ENCODE measurements at places on chromosomes 11 and 22.

GRCh38 chr11:121435551-121436511 is 16.3 kb upstream of the SORL1 start:
- no peak for DNase-seq

GRCh38 chr22:44604455-44604854 is 97.5 kb upstream of the PRR5 start:
- no peak for DNase-seq

GRCh38 chr22:46240506-46240905 is 9.6 kb downstream of the CDPF1 start:
- DNase-seq = no peak

GRCh38 chr11:10158461-10158860 is 135.6 kb downstream of the SBF2 start:
- no peak for DNase-seq

GRCh38 chr11:119468511-119468910 is 45.5 kb upstream of the THY1 start:
- DNase-seq = no peak

DNA sequence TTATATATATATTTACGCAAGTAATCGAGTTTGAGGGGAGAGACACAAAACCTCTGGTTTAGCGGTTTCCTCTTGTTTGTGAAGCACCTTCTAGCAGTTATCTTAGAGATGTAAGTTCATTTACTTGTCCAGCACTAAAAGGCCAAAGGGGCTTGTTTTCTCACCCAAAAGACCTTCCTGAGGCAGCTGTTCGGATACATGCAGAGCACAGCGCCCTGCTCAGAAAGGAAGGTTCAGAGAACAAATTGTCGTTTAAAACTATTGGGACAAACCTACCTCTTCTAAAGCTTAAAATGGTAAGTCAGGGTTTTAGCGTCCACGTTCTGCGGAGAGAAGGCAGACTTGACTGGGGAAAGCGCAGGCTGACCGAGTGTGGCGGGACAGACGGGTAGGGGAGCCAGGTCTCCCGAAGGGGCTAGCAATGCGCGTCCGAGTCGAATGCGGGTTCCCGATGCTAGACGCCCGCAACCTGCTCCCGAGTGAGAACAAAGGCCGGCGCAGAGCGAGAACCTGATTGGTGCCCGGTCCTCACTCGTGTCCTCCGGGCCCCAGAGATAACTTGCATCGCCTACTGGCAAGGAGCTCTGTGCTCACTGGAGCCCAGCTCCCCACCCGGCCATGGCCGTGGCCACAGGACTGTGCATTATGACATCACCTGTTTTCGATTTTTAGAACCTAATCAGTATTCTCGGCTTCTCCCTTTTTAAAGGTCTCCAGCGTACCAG is 1.0 kb upstream of the SESN3 start:
- DNase-seq = peak; percentile 60

DNA sequence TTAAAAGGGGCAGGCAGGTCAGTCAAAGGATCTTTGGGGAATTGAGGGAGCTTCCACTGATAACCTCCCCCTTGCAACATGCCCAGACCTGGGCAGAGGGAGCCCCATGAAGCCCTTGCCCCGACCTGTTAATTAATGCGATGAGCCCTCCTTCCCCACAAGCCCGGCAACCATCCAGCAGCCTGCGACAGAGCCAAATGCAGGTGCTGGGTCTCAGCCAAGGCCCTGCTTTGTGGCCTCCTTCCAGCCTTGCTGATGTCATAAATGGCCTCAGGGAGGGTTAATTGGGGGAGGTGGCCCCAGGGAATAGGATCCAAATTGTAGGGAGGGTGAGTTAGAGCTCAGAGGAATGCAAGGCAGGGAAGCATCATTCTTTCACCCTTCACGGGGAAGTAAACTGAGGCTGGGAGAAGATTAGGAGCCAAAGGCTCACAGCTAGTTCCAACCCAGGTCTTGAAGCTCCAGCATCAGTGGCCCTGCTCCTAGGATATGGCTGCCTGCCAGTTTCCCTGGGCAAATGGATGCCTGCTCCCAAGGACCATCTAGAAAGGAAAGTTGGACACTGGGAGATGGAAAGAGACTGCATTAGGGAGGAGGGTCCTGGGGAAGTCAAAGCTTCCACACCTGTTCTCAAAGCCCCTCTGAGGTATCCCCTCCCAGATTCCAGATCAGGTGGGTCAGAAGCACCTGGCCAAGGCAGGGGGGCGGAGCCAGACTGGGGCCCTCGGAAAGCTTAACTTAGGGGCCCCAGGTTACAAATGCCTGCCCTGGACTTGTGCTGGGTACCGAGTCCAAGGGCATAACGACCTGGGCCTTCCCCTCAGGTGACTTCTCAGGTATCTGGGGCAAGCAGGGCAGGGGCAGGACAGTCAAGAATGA is 34.1 kb downstream of the LMO1 start:
- DNase-seq = no peak

DNA sequence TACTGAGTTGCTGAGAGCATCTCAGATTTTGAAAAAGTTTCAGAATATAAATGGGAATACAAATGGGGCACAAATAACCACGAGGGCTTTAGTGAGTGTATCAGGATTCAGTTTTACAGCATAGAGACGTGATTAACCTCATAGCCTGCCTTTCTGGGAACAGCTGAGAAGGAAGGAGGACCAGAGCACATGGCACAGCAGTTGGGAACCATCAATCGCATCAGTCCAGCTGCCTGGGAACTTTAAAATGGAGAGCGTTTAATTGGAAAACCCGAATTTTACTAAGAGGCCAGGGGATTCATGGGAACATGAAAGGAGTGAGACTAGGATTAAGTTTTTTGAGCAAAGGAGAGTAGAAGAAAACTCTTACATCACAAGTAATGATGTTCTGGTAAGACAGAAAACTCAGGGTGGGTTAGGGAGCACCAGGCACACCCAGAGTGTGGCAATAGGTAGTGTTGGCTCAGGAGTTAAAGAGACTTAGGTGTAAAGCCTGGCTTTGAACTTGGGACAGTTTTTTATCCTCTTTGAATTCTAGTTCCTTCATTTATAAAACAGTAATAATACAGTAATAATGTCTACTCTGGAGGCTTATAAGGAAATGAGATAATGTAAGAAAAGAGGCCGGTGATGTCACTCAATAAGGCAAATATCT is 40.2 kb downstream of the FZD4 start:
- no peak for DNase-seq

- DNase-seq = no peak
Measured at GRCh38 chr11:96760815-96761214, 371.0 kb downstream of the JRKL start.

- DNase-seq = no peak
Measured at GRCh38 chr22:38422611-38423511, 32.1 kb downstream of the KCNJ4 start.

DNA sequence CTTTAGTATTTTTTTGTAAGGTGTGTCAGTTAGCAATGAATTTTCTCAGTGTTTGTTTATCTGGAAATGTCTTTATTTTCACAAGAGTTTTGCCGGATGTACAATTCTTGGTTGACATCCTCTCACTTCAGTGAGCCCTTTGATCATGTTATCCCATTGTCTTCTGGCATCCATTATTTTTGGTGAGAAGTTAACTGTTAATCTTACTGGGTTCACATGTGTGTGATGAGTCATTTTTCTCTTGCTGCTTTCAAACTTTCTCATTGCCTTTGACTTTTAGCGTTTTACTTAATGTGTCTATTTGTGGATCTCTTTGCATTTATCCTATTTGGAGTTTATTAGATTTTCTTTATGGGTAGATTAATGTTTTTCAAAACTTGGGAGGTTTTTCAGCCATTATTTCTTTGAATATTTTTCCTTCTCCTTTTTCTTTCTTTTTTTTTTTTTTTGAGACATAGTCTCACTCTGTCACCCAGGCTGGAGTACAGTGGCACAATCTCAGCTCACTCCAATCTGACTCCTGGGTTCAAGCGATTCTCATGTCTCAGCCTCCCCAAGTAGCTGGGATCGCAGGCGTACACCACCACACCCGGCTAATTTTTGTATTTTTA is 100.5 kb upstream of the RRM1 start:
- DNase-seq = no peak

DNA sequence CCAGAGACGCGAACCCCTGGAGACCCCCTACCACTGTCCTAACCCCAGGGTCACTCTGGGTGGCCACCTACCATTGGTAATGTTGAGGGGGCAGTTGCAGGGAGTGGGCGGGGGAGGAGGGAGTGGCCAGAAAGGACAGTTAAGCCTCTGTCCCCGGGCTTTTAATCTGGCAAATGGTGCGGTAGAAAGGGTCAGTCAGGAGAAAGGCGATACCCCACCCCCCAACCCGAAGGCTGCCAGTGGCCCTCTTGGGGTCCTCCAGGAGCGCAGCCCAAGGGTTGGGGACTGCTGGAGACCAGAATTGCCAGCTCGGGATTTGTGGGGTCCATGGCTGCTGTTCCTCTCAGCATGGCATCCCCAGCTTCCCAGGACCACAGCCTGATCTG is 742 bp downstream of the P2RY2 start:
- DNase-seq = no peak

DNA sequence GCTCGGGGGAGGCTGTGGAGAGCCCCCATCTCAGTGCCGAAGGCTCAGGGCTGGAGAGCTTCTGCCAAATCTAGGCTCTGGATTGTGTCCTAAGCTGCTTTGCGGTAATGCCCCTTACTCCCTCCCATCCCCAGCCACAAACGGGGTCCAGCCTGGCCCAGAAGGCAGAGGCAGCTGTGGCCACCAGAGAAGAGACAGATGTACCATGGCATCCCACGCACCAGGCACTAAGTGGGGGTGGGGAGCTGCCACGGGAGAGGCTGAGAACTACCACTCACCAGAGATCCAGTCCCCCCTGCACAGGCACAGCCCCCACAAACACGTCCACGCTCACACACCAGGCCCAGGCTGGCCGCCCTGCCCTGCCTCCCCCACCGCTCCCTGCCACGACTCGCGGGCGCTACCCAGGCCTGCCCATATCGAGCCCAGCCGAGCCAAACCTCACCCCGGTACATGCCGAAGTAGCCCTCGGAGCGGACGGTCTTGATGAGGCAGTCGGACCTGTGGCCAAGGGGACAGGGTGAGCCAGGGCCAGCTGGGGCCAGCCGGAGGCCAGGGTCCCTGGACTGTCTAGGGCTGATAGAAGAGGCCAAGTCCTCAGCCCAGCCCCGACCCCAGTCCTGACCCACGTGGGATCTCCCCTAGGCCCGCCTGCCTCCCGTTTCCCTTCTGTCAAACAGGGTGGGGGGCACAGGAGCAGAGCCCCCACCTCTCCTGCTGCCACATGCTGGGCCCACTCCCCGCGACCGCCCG is 3.9 kb downstream of the SLC25A22 start:
- no peak for DNase-seq

- no peak for DNase-seq
Measured at GRCh38 chr22:49583886-49584505, 243.7 kb downstream of the BRD1 start.

GRCh38 chr11:66429983-66430602 is 8.6 kb downstream of the MRPL11 start:
- DNase-seq = no peak

GRCh38 chr11:126281666-126282175 is 1.2 kb upstream of the TIRAP start:
- no peak for DNase-seq

GRCh38 chr11:64306876-64307622 is 1.7 kb downstream of the ESRRA start:
- no peak for DNase-seq

DNA sequence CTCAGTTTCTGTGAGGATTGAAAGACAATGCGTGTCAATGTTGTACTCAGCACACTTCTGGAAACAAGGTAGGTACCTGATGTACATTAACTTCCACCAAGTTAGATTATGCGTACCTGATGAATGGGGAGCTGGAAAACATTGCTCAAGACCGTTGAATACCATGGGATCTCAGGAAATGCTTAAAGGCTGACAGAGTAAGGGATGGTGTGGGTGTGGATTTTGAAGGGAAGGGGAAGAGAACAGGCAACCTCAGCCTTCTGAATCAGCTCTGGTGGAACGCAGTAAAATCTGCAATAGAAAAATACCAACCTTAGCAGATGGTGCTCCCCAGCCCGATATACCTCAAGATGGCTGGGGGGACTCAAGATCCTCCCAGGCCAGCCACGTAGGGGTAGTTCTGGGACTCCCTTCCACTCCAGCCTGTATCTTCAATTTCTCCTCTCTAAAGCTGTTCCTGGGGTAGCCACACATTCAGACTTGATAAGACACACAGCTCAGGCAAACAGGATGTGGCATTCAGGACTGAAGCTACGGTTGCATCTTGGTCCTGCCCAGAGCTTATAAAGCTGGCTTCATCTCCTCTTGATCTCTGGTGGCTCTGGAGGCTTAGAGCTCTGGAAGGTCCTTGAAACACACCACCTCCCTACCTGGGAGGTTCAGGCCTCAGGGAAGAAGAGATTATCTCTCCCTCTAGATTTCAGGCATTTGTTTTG is 111.8 kb downstream of the CTNND1 start:
- DNase-seq = no peak

- no peak for DNase-seq
Measured at GRCh38 chr11:65436412-65437032, 13.9 kb downstream of the NEAT1 start.

GRCh38 chr22:35834061-35834460 is 116.4 kb downstream of the APOL5 start:
- no peak for DNase-seq

GRCh38 chr11:35610631-35611030 is 7.6 kb upstream of the FJX1 start:
- no peak for DNase-seq

DNA sequence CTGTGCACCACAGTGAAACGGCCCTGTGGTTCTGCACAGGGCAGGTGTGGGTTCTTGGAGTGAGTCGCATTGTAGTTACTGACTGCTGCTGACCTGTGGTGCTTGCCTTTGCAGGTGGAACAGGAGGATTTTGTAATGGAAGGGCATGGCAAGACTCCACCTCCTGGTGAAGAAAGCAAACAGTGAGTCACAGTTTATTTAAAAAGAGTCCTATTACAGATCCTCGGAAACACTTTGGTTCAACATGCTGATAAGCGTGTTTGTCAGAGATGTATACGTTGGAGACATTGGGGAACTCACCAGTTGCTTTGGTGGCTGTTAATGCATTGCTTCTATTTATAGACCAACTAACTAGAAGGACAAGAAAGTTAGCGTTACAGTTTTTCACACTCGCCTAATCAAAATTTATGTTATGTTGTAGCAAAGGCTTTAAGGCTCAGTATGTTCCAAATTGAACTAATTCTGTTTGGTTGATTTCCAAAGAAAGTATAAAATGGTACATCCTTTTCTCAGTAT is 21.7 kb upstream of the TNRC6B start:
- DNase-seq = no peak

- peak; percentile 61 for DNase-seq
Measured at GRCh38 chr22:29002603-29003002, 59.0 kb downstream of the C22orf31 start.

DNA sequence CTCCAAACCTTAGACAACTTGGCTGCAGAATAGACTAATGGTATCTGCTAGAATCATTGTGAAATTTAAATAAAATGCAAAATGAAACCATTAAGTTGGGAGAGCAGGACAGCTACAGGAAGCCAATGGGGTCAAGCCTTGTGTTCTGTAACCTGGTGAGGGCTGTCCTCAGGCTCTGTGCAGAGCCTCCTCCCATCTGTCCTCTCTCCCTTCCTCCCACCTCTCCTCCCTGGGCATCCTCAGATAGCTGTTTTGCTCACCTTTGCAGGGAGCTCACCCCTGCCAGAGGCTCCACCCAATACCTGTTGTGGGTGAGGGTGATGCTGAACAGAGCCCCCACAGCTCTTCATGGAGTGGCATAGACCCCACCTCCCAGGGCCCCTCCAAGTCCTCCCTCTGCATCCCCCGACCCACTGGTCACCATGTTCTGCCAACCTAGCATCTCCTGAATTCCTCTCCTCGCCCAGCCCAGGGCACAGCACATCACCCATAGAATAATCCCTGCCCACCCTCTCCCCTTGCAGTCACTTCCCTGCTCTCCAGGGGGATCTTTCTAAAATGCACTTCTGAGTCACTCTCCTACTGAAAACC is 100.3 kb downstream of the PDE2A start:
- no peak for DNase-seq

GRCh38 chr11:32039149-32039548 is 51.7 kb upstream of the RCN1 start:
- no peak for DNase-seq
